CD4-positive, alpha-beta T cell (primary cell): ENCODE measurements at places on chromosomes 6 and 20.

DNA sequence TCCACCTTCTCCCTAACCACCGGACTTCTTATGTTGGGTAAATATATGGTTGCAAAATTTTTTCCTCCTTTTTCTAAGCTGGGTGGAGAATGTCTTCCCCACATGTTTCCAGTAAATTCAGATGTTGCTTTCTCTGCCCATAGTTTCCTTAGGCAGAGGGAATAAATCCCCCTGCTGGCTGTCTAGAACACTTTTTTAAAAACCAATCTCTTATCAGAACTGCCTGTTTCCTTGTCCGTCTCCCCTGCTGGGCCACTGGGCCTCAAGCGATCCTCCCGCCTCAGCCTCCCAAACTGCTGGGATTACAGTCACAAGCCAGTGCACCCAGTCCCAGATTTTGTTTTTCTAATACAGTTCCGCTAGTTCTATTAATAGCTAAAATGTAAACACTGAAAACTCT lies 9.9 kb upstream of the WFDC2 start:
- DNase-seq: no peak

GRCh38 chr6:150417899-150418826 lies 49.4 kb downstream of the IYD start:
- DNase-seq: no peak

GRCh38 chr6:142867988-142868812 lies 76.8 kb downstream of the HIVEP2 start:
- no peak for DNase-seq

DNA sequence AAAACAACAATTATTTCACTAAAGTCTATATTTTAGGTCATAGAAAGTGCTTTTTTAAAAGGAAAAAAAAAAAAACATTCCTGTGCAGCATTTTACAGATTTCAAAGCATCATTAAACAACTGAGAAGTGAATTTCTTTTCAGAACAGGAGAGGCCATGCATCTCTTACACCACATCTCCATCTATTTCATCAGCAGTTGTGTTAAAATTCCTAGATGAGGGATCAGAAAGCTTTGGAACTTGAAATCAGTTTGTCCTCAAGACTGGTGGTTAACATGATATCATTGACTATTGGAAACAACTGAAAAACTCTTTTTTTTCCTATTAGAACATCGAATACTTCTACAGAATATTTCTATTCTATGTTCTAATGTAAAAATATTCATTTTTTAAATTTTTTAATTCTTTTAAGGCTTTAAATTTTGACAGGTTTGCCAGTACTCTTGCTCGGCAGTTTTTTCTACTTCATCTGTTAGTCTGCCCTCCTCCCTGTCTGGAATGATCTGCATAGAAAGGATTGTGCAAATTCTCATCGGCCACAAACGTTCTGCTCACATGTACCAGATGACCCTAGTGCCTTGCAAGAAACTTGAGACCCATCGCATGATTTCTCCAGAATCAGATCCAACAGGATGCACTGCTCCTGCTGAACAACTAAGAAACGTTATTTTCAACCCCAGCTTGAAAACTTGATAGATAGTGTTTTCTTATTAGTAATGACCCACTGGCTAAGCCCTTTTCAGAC lies 411.0 kb upstream of the AGPAT4 start:
- DNase-seq: no peak

- no peak for DNase-seq
Observed at GRCh38 chr6:42251500-42251899, 33.8 kb upstream of the MRPS10 start.

DNA sequence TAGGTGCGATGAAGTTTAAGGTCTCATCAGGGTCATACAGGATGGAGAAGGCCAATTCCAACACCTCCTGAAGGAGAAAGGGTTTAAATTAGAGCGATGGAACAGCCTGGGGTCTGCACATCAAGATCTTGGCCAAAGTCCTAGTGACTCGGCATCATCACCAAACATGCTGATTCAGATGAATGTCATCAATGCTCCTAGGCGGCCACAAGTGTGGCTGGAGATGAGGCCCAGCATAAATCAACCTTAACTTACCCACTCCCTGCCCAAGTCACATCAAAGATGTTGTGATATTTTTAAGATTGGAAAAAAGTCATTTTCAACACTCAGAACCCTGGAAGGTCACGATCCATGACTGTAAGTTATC lies 37.5 kb downstream of the ELMO2 start:
- no peak for DNase-seq

GRCh38 chr6:111676383-111676782 lies 70.7 kb upstream of the TRAF3IP2 start:
- no peak for DNase-seq

DNA sequence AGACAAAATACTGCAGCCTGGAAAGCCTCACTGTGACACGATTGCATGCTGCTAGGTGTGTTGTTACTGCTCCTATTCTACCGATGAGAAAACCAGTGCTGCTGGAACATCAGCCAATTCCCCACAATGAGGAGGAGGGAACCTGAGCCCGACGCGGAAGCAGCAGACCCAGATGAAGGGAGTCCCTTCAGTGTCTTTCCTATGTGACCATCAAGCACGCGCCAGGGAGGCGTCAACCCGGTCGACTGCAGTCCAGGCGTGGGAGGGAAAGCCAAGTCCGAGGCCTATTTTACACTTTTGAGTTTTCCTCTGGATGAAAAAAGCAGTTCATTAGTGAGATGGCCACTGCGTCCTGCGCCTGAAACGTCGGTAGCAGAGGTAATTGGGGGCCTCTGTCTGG lies 63.3 kb downstream of the STK35 start:
- no peak for DNase-seq

GRCh38 chr20:38608188-38608587 lies 6.6 kb downstream of the ARHGAP40 start:
- no peak for DNase-seq

GRCh38 chr20:20255099-20255498 lies 112.8 kb upstream of the INSM1 start:
- DNase-seq: no peak

GRCh38 chr6:35610830-35611229 lies 77.9 kb downstream of the FKBP5 start:
- no peak for DNase-seq

DNA sequence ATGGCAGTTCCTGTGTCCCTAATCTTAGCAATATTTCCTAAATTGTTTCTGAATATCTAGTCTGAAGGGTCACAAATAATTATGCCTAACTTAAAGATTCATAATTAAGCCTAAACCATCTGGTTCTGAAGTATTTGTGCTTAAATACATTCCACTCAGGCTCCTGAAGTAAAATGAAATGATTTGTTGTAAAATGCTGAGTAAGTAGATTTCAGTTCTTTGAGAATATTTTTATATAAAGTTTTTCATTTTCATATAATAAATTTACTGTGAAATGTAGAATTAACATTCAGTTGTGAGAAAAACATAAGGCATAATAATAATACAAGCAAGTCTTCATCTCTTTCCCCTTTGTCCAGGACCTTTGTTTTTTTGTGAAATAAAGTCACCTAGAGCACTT lies 330.6 kb upstream of the IMPG1 start:
- no peak for DNase-seq

DNA sequence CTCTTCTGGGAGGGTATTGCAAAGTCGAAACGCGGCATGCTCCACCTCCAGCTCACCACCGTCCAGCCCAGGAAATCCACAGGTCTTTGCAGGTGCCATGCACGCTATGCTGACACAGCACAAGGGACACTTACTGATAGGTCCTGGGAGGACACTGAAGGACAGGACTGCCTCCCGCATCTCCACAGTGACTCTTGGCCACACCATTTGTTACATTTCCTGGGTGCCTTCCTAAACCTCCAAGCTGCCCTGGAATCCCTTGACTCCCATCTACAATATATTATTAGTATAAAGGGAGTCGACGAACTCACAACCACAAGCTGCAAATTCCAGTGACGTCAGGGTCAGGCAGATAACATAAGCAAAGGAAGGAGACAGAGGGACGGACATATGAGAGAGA lies 106.9 kb downstream of the JPH2 start:
- DNase-seq: no peak
